Epithelial cell of proximal tubule (primary cell): ENCODE measurements at places on chromosomes 5 and 9. TPM values are rescaled to one million over a fixed set of nuclear protein-coding genes. Genes with fewer than 3 reads are reported as not detected.

Gene RAI14
- 111 and 139 TPM in 2 replicates for total RNA-seq

Gene ADRB2
- total RNA-seq: 2.6 and 3.3 TPM in 2 replicates

Gene CAAP1
- total RNA-seq: 22.1 and 26.3 TPM in 2 replicates

Gene PCBD2
- 5.6 and 10.1 TPM in 2 replicates for total RNA-seq

Gene NTRK2
- total RNA-seq: 0.14 and 0.46 TPM in 2 replicates

Gene C5orf47
- not detected in 2 replicates for total RNA-seq
